ENCODE measurements at places on chromosomes 4 and X. TPM values are rescaled to one million over a fixed set of nuclear protein-coding genes. Genes with fewer than 3 reads are reported as not detected.
A peak's percentile ranks its signal among the peaks of the same experiment; 100 is the strongest.

Gene NOCT
- total RNA-seq, result 47.4 TPM

Gene ASIC5
- not detected for total RNA-seq

Gene TCEAL7
- total RNA-seq, result 23.1 TPM

Gene FTSJ1
- total RNA-seq, result 91.4 TPM

Gene SPON2
- total RNA-seq, result 10.9 TPM

Gene TBC1D14
- 52.8 TPM for total RNA-seq

Gene GLRA2
- total RNA-seq, result not detected

Gene RAB41
- not detected for total RNA-seq

Gene CLDN2
- total RNA-seq, result 0.13 TPM

Gene P2RY4
- not detected for total RNA-seq

Gene SERTM2
- not detected for total RNA-seq

- DNase-seq, result no peak
Measured at GRCh38 chrX:20740443-20740842, 473.7 kb upstream of the RPS6KA3 start.

- no peak for DNase-seq
Measured at GRCh38 chrX:37872303-37872655, 24.9 kb upstream of the DYNLT3 start.

DNA sequence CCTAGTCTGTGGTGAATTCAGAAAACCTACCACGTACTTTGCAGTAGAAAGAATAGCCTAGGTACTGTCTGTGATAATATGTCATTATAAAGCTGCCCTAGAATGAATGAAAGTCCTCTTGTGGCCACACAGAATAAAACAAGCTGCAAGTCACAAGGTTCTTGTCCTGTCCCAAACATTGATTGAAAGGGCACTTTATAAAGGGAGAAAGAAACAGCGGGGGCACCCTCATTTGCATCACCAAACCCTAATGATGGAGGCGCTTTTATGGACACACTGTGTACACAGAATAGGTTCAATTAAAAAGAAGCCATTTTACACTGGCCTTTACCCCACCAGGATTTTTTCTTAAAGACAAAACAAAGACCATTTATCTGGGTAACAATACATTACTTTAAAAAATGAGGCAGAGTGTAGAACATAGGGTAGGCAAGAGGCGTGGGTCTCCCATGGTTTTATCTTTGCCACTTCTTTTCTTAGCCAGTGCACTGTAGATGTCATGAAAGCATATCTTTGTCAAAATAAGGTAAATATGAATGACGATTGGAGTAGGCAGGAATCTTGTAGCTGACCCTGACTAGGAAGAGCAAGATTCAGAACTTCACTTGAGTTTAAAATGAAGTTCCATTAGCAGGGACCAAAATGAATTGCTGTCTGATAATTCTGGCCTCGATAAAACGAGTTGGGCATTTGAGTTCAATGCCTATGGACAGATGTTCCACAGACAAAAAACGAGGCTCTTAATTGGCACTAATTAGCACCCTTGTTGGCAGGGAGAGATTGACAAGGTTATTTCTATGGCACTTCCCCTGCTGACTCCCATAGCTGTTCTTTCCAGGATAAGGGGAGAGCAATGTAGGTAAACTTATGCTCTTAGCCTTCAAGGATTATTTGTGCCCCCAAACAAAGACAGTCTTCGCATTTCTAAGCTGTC, 365.1 kb downstream of the AFF2 start:
- DNase-seq, result no peak

DNA sequence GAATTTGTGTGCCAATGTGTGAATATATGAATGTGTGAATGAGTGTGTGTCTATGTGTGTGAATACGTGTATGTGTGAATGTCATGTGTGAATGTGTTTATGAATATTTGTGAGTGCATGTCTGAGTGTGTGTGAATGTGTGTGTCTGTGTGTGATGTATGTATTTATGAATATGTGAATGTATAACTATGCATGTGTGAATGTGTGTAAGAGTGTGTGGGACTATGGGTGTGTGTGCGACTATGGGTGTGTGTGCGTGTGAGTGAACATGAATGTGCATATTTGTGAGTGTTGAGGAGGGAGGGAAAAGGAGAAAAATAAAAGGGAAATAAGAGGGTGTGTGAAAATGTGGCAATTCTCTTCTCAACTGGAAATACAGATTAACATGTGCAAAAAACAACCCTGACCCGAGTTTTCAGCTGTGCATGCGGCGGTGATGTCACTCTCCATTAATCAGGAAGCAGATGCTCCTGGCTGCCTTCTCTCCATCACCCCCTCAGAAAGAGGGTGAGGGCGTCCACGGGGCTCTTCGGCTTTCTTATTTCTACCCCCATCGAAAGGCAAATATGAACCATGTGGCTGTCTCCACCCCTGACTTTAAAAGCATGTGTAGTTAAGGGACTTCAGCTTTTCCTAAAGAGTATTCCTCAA, 219.8 kb downstream of the MAML3 start:
- DNase-seq, result no peak

DNA sequence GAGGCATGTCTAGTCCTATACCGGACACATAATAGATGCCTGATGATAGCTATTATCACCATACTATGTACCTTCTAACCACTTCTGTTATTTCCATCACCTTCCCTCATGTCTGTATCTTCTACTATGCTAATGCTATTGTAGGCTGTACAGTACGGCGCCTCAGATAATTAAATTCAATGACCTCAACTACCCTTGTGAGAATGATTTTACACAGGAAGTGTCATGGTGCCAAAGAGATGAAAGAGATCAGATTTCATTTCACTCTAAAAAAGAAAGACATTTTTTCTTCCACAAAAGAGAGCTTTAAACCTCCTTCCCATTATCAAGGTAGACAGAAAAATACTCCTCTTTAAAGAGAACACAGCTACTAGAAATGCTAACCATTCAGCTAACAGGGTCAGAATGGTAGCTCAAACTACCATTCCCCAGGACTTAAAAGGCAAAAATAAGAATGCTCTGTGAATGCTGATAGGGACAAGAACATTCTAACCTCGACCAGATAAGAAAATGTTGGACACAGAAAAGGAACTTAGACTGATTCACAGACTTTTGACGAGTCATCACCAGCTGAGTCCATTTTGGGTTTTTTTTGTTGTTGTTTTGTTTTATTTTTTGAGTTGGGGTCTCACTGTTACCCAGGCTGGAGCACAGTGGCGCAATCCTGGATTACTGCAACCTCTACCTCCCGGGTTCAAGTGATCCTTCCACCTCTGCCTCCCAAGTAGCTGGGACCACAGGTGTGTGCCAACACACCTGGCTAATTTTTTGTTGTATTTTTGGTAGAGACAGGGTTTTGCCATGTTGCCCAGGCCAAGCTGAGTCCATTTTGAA, 99.2 kb upstream of the RAPGEF2 start:
- peak; percentile 7 for DNase-seq

- no peak for DNase-seq
Measured at GRCh38 chrX:110276778-110277177, 41.1 kb downstream of the AMMECR1 start.

GRCh38 chrX:46628460-46629371, 55.2 kb downstream of the CHST7 start:
- DNase-seq, result no peak

GRCh38 chrX:85928606-85929005, 118.8 kb downstream of the CHM start:
- DNase-seq, result no peak

DNA sequence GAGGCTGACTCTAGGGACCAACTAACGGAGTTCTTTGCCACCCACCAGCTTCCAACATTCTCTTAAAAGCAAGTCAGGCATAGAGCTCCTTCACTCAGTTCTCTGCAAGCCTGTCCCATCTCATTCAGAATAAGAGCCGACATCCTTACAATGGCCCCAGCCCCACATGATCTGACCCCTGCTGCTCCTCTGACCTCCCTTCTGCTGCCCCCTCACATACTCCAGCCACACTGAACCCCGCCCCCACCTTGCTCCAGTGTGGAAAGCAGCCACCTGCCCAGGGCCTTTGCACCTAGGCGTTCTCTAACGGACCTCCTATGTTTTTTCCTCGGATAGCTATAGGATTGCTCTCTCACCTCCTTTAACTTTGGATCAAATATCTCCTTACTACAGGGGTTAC, 143.2 kb upstream of the ETNPPL start:
- DNase-seq, result no peak

- no peak for DNase-seq
Measured at GRCh38 chr4:142463206-142463605, 382.9 kb downstream of the INPP4B start.

GRCh38 chr4:3305610-3306371, 13.0 kb downstream of the RGS12 start:
- DNase-seq, result no peak

DNA sequence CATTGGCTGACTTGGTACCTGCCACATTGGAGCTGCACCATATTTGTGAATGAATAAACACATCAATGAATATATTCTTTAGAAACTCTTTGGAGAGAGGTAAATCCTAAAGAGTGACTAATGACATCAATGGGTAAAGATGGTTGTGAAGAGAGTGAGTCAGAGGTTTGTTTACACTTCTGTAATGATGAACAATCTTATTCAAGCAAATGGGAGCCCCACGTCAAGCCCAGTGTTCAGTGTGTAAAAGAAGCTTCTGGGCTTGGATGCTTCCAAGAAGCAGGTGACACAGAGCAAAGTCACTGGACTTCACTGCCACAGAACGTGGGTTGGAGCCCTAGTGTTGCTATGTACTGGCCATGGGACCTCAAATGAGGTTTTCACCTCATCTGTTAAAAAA, 319.0 kb downstream of the STK32B start:
- DNase-seq, result no peak

- DNase-seq, result no peak
Measured at GRCh38 chr4:55553441-55554201, 6.9 kb upstream of the CLOCK start.

GRCh38 chr4:99653916-99654315, 3.7 kb downstream of the C4orf54 start:
- no peak for DNase-seq

DNA sequence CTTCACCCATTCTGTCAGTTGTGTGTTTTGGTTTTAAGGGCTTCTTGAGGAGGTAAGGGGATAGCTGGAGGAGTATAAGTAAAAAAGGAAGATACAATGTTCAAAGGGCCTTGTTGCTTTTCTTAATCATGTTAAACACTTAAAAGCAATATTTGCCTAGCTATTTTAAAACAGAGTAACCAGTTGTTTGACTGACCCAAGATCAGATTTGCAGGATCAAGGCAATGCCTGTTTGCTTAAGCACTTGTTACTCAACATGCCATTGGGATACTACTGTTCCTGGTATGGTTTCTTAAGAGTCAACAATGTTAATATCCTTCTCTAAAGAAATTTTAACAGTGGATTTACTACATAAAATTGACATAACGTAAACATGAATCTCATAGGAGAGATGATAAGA, 2.6 kb downstream of the DCLK2 start:
- no peak for DNase-seq

GRCh38 chr4:11328401-11328800, 100.3 kb downstream of the HS3ST1 start:
- DNase-seq, result no peak

DNA sequence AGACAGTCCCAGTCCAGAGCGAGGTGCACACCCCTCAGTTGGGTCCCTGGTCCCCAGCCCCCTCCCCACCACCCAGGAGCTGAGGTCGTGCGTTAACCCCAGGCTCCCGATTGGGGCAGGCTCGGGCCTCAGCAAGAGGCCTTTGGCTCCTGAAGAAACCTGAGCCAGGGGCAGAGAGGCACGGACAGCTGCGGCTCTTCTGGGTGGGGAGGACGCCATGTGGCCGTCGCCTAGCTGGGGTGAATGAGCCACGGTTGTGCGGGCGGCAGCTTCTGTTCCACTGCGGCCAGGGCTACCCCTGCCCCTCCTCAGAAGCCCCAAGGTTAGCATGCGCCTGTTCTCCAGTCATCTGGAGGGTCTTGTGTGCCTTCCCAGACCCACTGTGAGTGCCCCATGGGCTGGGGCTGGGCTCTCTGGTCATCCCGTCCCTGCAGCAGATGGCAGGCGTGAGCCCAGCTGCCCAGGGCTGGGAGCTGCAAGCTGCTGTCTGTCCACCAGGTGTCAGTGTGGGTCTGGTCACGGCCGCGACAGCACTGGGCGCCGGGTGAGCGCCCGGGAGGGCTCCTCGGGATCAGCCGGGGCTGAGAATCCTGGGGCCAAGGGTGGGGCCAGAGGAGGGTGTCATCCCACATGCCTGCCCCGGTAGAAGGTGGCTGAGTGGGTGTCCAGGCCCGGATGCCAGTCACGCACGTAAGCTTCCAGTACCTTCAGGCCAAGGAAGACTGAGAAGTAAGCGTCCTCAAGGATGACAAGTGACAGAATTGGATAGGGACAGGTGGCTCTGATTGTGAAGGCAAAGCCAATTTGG, 21.9 kb downstream of the ATP2B3 start:
- no peak for DNase-seq

DNA sequence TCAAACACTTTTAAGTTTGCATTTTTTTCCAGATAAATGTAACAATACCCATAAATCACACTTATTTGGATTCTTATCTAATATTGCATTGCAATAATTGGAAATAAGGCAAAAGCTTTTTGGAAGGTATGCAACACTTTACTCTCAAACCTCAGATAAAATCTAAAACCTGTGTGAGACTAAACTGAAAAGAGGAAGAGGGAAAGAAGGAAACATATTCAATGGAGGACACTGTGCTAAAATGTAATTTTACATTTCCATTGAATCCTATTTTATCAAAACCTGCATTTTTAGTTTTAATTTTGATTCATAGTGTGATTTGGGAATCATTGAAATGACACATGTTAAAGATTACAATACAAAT, 99.4 kb downstream of the HPGD start:
- DNase-seq, result no peak

GRCh38 chr4:77921701-77922100, 59.1 kb downstream of the MRPL1 start:
- DNase-seq, result peak; percentile 86

DNA sequence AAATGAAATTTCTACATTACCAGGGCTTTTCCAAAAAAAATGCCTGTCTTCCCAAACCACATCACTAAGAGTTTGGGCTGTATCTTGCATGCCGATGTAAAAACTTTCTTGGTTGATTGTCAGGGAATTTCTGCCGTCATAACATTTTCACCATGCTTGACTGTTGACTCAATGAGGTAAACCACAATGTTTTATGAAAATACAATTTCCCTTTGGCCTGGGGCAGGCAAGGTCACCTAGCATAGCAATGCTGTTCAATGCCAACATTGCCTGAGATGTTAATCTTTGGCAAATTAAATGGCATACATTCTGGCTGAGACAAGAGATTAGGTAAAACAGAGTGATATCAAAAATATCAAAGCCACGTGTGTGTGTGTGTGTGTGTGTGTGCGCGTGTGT, 137.1 kb upstream of the TBL1X start:
- DNase-seq, result no peak

DNA sequence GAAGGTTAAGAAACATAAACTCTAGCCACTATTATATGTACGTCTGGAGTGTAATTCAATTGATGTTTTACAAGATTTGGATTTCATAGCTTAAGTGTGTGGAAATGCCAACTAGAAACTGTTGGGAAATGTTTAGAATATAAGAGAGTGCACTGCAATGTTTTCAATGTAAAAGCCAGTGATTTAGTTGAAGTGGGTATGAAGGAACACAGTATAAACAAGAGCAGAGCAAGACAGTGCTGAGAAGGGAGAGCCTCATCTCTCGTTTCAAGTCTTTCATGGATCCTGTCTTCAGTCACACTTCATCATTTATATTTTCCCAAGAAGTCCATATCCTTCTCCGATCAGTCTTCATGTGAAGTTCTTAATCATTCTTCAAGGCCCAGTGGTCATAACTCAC, 163.9 kb upstream of the ETNPPL start:
- no peak for DNase-seq

Measured in kidney epithelial cell (primary cell).